Naive thymus-derived CD4-positive, alpha-beta T cell (primary cell): ENCODE measurements at places on chromosomes 1 and 21.
A peak's percentile ranks its signal among the peaks of the same experiment; 100 is the strongest.

GRCh38 chr21:8992731-8993174, 1528.6 kb upstream of the TPTE start:
- no peak for DNase-seq

DNA sequence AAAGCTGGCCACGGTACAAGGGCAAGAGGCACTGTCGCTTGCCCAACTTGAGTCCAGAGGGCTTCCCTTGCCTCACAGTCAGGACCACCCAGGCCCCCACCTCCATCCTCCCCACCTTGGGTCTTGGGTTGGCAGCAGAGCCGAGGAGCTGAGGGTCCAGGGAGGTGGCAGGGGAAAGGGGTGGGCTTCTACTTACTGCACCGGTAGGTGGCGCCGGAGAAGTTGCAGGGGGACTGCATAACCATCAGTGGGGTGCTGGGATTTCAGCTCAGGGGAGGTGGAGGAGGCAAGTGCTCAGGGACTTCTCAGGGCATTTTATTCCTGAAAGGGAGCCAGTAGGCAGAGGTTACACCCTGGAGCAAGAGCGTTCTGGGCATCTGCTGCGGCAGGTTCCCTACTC, 44.0 kb downstream of the TRIM62 start:
- DNase-seq, result peak; percentile 25

DNA sequence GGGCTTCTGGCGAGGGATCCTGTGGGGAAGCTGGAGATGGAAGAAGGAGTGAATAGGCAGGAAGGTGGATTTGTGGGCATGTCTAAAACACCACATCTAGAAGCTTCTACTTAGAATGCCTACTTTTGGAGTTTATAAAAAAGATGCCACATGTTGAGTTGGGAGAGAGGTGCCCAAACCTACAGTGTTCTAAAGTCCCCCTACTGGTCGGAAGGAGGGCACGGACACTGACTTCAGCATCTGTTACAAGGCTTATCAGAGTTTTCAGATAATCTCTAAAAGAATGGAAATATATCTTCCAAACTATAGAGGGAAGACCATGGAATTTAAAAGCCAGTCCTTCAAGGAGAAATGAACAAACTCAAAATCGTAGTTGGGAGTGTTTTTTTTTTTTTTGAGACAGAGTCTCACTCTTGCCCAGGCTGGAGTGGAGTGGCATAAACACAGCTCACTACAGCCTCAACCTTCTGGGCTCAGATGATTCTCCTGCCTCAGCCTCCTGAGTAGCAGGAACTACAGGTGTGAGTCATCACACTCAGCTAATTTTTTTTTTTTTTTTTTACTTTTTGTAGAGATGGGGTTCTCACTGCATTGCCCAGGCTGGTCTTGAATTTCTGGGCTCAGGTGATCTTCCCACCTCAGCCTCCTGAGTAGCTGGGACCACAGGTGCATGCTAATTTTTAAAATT, 14.8 kb downstream of the IBA57 start:
- no peak for DNase-seq

GRCh38 chr1:206893380-206893779, 3.9 kb upstream of the IL24 start:
- no peak for DNase-seq
